ENCODE measurements at places on chromosomes 12 and 14.

DNA sequence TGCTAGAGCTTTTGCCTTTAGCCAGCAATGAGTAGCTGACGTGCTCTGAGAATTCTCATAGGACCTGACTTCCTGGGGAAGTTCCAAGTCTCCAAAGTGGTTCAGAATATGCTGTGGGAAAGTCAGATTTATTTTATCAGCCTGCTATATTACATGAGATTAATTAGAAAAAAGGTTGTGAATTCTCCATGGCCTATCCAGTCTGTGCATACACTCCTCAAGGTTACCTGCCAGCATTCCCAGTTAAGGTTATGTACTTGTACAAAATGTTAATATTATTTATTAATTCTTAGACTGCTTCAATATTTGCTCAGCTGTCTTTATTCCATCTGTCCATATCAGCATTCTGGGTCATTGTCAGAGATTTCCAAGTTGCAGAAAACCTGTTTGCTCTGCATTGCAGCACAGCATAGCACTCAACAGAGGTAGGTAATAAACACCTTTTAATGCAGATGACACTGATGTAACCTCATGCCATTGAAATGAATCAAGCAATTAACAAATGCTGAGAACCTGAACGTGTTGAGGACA is 2.7 kb upstream of the SEL1L start:
- DNase-seq: no peak

GRCh38 chr14:51185754-51186153 is 54.3 kb upstream of the TMX1 start:
- no peak for DNase-seq

GRCh38 chr12:127295630-127296029 is 971.3 kb upstream of the TMEM132C start:
- DNase-seq: no peak

- DNase-seq: no peak
Observed at GRCh38 chr12:106841510-106842302, 67.2 kb downstream of the RIC8B start.

- DNase-seq: no peak
Observed at GRCh38 chr12:22974865-22975264, 349.9 kb downstream of the ETNK1 start.

GRCh38 chr14:34872822-34873588 is 2.2 kb downstream of the BAZ1A start:
- DNase-seq: no peak

- DNase-seq: no peak
Observed at GRCh38 chr12:62613081-62613480, 146.5 kb downstream of the MON2 start.

DNA sequence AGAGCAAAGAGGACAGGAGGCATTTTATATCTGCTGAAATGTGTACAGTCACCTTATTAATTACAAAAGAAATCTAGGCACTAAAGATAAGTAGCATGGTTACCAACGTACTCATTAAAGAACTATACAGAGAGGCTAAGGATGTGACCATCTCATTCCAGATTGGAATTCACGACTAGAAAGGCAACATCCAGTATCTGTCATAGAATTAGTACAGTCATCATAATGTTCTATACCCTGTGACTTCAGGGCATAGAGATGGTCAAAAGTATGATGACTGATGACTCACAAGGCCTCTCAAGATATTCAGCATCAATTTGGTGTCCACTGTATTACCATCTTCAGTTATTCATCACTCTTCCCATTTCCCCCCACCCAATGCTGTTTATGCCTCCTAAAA is 144.0 kb upstream of the PLEKHG7 start:
- DNase-seq: no peak

DNA sequence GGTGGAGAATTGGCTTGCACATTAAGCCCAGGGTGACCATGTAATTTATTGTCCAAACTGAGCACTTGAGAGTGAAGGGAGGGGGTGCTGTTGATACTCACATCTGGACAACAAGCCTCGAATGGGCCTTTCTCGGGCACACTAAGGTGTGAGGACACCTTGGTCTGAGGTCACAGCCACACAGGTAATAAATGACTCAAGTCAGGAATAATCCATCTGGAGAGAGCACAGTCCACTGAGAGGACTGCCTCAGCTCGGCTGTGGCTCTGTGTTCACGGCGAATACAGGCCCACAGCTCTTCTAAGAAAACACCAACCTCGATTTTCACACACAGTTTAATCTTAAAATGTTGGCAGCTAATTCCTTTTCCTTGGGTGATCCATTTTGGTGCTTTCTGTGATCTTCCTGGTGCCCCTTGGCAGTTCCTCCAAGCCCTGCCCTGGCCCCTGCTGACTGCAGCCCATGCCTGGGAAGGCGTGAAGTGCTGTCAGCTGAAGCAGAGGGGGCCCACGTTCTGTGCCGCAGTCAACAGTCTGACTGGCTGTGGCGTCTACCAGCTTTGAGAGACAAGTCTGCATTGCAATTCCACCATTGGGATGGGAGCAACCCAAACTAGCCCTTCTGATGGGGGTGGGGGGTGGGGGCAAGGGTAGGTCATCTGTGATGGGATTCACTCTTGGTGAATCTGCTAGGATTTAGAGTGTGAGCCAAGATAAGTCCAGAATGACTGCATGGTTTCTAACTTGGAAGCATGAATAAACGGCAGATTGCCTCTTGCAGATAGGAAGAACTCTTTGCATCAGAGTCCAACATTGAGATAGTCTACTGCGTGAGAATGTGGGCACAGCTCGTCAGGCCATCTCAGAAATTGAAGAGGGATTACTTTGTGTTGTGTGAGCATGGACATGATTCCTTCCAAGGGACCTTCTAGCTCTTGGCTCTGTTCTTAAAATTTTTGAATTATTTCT is 42.8 kb downstream of the ZNF664 start:
- DNase-seq: no peak

- DNase-seq: no peak
Observed at GRCh38 chr14:46279776-46280175, 371.8 kb downstream of the RPL10L start.

DNA sequence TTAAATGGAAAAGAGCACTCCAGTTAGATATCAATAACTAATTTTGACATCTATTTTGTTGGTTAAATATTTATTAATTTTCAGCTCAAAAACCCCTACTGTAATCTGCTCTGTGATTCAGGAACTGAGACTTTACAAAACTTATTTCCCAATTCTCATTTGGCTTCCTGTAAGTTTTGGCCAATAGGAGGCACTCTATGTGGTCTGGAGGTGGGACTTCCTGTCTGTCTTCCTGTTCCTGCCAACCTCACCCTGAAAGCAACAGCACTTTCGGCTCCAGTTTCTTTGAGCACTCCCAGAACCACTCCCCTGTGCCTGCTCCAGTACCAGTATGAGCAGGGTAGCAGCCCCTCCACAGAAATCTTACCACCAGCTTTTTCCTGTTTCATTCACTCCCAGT is 1027.0 kb downstream of the VRK1 start:
- DNase-seq: no peak

DNA sequence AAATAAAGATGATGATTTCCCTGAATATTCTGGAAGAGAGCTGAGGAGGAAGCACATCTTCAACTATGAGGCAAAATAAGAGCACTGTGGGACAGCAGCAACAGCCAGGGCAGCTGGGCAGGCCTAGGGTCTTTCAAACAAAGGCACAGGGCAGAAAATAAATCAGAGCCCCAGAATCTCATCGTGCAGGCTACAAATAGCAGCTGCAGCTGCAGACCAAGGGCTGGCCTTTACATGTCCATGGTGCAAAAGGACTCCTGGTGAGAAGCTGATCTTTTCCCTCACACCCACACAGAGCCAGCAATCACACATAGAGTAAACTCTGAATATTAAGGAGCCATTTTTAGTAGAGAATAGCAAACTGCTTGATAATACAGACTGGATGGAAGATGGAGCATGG is 13.6 kb upstream of the MYBPC1 start:
- no peak for DNase-seq

Data from stimulated activated CD4-positive, alpha-beta T cell treated with anti-CD3 and anti-CD28 coated beads, Interleukin-2, amount 100 ng/mL, for 24 hours (primary cell).